GM20000 (cell line): ENCODE measurements at places on chromosomes 1 and 21.

DNA sequence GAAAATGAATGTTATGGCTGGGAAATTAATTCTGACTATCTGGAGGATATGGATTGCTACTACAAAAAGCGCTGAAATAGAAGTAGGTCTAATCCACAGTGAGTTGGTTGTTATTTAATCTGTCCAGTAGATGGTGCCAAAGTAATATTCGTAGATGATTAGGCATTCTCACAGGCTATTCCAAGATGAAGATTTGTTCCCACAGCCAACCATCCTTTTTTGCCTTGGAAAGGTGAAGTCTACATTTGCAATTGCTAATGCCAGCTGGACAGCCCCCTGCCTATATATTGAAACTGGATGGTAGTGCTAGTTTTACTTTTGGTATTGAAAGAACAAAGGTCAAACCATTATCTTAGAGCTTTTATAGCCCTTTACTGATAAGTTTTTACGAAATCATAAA lies 43.8 kb downstream of the RBM11 start:
- peak; percentile 32 for DNase-seq

GRCh38 chr1:43058056-43058455 lies 99.4 kb upstream of the SLC2A1 start:
- no peak for DNase-seq

- DNase-seq: peak; percentile 31
Measured at GRCh38 chr1:42680921-42681683, 1.1 kb upstream of the YBX1 start.

GRCh38 chr1:10179406-10180091 lies 30.8 kb upstream of the KIF1B start:
- DNase-seq: no peak

- no peak for DNase-seq
Measured at GRCh38 chr1:30337324-30337620, 386.1 kb downstream of the MATN1 start.

DNA sequence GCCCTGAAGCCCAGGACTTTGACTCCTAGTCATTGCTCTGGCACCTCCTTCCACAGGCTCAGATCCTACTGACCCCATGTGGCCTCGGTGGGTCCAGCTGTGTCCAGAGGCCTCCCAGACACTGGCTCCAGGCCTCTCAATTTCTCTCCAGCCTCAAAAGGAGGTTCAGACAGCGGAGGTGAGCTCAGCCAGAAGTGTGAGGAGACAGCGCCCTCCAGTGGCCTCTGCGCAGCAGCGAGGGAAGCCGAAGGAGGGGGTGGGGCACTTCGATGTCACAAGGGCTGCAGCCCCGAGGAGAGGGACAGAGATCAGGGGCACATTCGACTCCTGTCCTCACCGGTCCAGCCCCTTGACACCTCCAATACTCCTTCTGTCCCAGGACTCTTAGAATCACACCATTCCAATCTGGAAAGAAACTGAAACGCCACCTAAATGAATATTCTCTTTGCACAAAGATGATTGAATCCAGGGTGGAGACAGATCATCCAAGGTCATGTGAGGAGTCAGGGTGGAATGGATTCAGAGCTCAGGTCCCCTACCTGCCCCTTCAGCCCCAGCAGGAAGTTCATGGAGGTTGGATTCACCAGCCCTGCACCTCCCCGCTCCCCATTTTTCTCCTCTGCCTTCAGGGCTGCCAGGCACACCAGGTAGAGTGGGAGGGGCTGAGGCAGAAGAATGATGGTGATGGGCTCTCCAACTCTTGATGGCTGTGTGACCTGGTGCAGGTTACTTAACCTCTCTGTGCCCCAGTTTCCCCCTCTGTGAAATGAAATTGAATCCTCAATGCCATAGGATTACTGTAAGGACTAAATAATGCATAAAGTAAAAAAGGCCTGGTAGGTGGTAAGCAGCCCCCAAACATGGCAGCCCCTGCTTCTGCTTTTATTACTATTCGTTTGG lies 34.8 kb upstream of the ZBTB40 start:
- DNase-seq: peak; percentile 79

- no peak for DNase-seq
Measured at GRCh38 chr1:94708299-94708685, 111.9 kb upstream of the SLC44A3 start.

DNA sequence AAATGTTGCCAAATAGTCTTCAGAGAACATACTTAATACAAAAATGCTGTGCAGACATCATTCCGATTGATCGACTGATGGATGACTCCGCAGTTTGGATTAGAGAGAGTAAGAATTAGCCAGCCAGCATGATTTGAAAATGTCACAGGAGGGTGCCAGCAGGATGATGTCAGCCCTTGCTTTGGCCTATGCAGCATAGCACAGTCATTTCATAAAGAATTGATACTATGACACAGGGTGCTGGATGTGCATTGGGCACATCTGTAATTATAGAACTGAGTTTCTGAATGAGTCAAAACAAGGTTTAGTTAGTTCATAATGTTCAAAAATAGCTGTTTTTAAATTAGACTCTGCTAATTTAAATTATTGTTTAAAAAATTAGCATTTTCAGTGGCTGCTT lies 21.6 kb upstream of the TRAF5 start:
- DNase-seq: peak; percentile 38

DNA sequence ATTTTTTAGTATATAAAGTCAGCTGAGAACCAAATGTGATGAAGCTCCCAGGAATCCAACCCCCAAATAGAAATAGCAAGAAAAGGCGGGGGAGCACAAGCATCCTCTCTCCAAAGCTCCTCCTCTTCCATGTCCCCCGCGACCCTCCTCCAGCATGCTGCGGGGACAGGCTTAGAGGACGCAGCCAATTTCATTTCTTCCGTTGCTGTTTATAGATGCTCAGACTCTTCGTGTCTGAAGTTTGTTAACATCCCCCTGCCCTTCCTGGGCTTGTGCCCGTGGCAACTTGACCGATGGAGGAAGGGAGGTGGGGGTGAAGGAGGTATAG lies 754 bp upstream of the NPPA start:
- DNase-seq: no peak

- no peak for DNase-seq
Measured at GRCh38 chr1:212816567-212817278, 25.0 kb downstream of the TATDN3 start.

GRCh38 chr1:172821609-172822274 lies 162.8 kb downstream of the FASLG start:
- no peak for DNase-seq

- no peak for DNase-seq
Measured at GRCh38 chr1:29488086-29488793, 251.9 kb downstream of the PTPRU start.

GRCh38 chr1:22877980-22878379 lies 94.7 kb downstream of the LACTBL1 start:
- DNase-seq: no peak

GRCh38 chr1:41981796-41982195 lies 63.1 kb upstream of the HIVEP3 start:
- DNase-seq: no peak

DNA sequence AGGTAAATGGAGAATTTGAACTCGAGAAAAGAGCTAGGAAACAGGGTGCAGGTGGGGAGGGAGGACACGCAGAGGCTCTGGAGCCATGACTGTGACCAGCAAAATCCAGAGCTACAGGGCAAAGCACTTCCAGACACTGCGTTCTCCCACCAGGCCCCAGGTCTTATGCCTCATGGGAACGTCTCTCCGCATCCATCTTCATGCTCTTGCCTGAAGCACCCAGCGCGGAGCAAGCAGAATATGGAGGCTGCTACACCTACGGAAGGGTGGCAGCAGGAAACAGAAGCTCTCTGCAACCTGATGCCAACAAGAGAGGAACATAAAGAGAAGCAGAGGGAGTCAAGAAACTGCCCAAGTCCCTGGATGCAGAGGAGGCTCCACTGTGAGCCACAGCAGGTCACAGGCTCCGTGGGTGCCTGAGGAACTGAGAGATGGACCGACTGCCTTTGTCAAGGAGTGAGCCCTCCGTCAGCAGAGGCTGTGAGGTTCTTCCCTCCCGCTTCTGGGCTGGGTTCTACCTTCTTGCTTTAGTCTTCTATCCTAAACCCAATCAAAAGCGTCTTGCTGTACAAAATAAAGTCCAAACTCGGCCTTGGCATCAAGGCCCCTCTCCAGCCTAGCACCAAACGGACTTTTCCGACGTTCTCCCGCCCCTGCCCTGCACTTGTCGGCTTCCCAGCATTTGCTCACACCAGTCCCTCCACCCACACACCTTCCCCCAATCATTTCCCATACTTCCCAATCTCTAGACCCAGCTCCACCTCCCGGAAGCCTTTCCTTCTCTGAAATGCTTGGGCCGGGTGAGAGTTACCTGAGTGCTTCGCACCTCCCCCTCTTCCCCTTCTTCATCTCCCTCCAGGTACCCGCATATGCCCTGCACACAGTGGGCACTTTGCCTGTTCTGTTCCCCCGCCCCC lies 930 bp downstream of the DHCR24 start:
- peak; percentile 31 for DNase-seq

- DNase-seq: no peak
Measured at GRCh38 chr1:59928996-59929395, 2.4 kb upstream of the CYP2J2 start.

GRCh38 chr1:75083223-75083622 lies 51.0 kb upstream of the LHX8 start:
- DNase-seq: no peak

GRCh38 chr1:232110281-232111090 lies 483.9 kb downstream of the DISC1 start:
- no peak for DNase-seq

GRCh38 chr1:72283022-72283306 lies 625 bp upstream of the NEGR1 start:
- DNase-seq: peak; percentile 19

GRCh38 chr1:205947024-205947423 lies 3.8 kb upstream of the SLC26A9 start:
- no peak for DNase-seq

DNA sequence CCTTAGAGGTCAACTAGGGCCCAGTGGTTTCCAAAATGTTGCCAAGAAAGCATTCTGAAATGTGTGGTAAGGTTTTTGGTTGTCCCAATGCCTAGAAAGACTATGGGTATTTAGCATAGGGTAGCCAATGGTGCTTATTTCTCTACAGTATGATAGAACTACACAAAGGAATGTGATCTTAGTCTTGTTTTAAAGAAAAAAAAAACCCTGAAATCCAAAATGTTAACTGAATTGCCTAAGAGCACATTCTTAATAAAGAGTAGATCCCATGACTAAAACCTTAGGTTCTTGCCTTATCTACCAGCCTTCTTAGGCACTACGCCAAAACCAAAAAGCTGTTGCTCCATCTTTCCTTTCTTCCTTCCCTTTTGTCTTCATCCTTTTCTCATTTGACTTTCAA lies 428.2 kb downstream of the MRPL39 start:
- DNase-seq: no peak

DNA sequence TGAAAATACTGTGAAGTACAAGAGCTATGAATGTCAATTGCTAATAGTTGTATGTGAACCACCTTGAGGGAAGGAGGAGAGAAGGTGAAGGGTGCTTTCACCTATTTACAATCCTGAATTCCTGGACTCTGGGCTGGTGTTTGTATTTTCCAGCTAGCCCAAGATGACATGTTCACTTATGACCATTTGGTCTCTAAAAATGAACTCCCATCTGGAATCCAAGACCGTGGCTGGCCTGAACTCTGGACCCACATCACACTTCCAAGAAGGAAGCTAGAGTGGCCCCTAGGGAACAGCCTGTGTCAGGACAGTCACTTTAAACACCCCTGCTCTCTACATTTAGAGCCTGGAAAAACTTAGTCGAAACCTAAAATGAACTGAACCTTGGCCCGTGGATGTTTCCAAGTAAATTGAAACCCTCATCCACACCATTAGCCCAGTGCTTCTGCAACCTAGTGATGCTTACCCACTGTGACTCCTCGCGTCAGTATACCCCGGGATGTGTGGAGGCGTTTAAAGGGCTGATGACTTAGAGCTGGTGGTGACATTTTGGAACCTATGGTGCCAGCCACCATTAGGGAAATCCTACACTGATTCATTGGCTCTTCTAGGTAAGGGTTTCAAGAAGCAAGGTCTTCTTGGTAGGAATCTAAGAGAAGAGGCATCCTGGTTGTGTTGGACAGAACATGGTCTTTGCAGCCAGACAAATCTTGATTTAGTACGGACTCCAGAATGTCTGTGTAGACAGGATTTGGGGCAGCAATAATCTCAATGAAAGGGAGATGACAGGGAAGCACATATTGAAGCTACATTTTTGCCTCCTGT lies 171.5 kb upstream of the IRF2BP2 start:
- no peak for DNase-seq

DNA sequence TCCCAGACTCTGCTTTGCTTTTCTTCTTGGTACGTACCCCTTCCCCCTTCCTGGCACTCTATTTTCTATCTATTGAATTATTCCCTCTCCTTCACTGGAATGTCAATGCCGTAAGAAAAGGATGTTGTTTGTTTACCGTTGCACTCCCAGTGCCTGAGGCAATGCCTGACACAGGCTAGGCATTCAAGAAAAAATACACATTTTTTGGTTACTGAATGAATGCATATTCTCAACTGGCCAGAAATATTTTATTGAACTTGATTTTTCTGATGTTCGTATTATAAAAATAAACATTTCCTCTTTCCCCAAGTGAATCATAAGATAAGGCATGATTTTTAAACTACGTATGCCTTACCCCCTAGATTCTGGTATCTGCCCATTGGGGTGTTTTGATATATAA lies 41.2 kb downstream of the GNG12 start:
- no peak for DNase-seq

- no peak for DNase-seq
Measured at GRCh38 chr21:45887120-45887611, 94.4 kb upstream of the COL6A1 start.

- no peak for DNase-seq
Measured at GRCh38 chr21:44814498-44815023, 3.3 kb downstream of the SUMO3 start.

DNA sequence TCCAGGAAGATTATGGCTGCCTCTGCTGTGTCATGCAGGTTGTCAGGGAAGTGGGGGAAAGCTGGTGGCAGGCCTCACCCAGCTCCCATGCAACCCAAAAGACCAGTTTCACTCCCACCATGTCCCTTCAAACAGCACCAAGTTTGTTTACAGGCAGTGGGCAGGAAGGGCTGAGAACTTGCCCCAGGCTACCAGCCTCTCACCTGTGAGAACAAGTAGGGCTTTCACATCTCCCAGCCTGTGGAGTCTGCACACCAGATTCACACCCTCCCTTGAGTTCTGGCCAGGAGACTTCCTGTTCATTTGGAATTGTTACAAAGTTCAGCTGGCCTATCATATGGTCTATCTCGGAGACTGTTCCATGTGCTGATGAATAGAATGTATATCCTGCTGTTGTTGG lies 27.8 kb downstream of the RPAP2 start:
- no peak for DNase-seq

GRCh38 chr1:63904826-63905225 lies 131.0 kb downstream of the ROR1 start:
- DNase-seq: no peak

DNA sequence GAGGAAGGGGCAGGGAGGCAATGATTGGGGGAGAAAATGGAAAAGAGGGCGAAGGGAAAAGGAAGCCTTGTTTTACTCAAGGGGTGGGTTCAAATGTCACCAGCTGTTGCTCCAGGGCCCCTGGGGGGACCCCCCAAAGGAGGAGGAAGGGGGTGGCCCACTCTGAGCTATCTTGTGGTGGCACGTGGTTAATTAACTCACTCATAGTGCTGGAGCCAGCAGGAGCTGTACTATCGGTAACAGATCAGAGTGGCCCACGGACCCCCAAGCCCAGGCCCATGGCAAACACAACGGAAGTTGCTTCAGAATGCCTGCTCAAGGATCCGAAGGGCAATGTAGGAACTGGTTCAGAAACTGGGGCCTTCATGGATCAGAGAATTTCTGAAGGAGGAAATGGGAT lies 7.2 kb downstream of the TFF2 start:
- DNase-seq: no peak
